Progenitor cell of endocrine pancreas (in vitro differentiated cells): ENCODE measurements at places on chromosomes 5 and 9. TPM values are rescaled to one million over a fixed set of nuclear protein-coding genes. Genes with fewer than 3 reads are reported as not detected.

IPO11 gene
- total RNA-seq: 32.7 and 36.2 TPM in 2 replicates

ODF2 gene
- total RNA-seq: 38.6 and 45.0 TPM in 2 replicates

- peaks cover 9% of the 10 kb centered on the region for H3K4me1 ChIP-seq
- no peak overlapping the region for H3K27ac ChIP-seq
- no peaks in the 10 kb centered on the region for H3K36me3 ChIP-seq
- peaks cover 24% of the 10 kb centered on the region for H3K27me3 ChIP-seq
These were observed 7.7 kb downstream of the NR3C1 start for GRCh38 chr5:143395638-143396352.

TICAM2 gene
- 0.36 and 1.1 TPM in 2 replicates for total RNA-seq

DNA sequence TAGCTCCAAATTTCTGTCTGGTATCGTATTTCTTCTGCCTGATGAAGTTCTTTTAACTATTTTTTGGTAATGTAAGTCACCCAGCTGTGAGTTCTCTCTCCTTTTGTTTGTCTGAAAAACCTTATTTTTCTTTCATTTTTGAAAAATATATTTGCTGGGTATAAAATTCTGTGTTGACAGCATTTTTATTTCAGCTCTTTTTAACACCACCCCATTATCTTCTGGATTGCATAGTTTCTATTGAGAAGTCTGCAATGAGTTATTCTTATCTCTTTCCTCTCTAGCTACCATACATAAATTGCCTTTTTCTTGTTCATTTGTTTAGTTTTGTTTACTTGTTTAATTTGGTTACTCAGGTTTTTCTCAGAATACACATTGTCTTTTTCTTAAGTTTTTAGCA is 109.1 kb downstream of the NSG2 start:
- peaks cover 4% of the 10 kb centered on the region for H3K36me3 ChIP-seq
- H3K27me3 ChIP-seq: peaks cover 5% of the 10 kb centered on the region
- no peaks in the 10 kb centered on the region for H3K4me1 ChIP-seq
